ENCODE measurements at places on chromosomes 16 and 17. TPM values are rescaled to one million over a fixed set of nuclear protein-coding genes. Genes with fewer than 3 reads are reported as not detected.

DNA sequence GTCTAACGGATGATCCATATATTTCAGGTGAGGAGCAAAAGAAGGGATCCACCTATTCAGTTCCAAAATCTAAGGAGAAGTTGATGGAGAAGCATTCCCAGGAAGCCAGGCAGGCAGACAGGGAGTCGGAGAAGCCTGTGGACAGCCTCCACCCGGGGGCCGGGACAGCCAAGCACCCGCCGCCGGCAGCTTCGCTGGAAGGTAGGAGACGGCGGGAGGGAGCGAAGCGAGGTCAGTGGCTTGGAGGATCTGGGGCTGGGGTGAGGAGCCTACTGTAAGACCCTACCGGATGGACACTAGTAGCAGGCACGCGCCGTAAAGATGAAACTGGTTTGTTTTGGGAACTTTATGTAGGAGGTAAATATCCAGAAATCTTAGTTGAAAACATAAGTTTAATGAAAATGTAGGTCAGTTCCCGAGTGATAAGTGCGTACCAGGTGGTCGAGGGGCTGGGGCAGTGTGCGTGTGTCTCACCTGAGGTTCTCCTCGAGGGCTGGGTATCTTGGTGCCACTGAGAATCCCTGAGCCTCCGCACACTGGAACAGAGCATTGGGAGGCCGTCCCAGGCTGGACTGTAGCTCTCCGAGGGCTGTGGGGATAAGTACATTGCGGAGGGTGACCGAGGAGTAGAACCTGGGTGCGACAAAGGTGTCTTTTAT is 714 bp downstream of the SPATA33 start:
- DNase-seq, result no peak

GRCh38 chr17:33023790-33024189 is 32.1 kb downstream of the SPACA3 start:
- DNase-seq, result no peak

GRCh38 chr17:31156326-31156725 is 61.5 kb downstream of the NF1 start:
- no peak for DNase-seq

PYY gene
- total RNA-seq, result not detected

- no peak for DNase-seq
Observed at GRCh38 chr17:49820773-49821172, 27.1 kb downstream of the TAC4 start.

DNA sequence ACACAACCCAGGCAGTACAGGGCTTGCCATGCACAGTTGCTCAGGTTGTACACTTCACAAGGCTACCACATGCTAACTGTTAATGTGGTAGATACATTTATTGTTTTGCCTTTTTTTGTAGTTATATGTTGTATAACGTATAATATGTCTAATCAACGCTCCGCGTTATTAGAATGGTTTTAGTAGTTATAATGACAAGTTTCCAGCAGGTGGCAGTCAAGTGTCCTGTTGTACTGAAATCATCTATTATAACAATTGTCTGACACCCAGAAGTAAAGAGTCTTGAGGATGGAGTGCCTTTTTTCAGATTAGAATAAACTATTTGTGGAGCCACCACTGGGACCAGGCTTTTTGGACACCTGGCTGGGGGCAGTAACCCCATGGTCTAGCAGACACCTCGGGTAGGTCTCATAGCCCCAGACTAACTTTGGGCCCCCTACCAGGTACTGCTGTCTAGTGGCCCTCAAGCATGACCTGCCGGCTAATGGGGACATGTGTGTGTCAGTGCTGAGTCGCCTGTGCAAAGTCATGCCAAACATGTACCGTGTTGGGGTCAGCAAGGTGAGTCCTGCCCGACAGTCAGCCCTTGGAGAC is 32.8 kb downstream of the MYO15A start:
- no peak for DNase-seq

FADS6 gene
- 0.80 TPM for total RNA-seq

SPIRE2 gene
- 11.1 TPM for total RNA-seq

DNA sequence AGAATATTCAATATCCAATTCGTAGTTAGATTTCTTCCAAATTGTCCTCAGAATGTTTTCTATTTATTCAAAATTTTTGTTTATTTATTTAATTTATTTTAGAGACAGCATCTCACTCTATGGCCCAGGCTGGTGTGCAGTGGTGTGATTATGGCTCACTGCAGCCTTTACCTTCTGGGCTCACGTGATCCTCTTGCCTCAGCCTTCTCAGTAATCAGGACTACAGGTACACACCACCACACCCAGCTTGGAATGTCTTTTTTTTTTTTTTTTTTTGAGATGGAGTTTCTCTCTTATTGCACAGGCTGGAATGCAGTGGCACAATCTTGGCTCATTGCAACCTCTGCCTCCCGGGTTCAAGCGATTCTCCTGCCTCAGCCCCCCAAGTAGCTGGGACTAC is 3.5 kb upstream of the DRG2 start:
- no peak for DNase-seq

DNA sequence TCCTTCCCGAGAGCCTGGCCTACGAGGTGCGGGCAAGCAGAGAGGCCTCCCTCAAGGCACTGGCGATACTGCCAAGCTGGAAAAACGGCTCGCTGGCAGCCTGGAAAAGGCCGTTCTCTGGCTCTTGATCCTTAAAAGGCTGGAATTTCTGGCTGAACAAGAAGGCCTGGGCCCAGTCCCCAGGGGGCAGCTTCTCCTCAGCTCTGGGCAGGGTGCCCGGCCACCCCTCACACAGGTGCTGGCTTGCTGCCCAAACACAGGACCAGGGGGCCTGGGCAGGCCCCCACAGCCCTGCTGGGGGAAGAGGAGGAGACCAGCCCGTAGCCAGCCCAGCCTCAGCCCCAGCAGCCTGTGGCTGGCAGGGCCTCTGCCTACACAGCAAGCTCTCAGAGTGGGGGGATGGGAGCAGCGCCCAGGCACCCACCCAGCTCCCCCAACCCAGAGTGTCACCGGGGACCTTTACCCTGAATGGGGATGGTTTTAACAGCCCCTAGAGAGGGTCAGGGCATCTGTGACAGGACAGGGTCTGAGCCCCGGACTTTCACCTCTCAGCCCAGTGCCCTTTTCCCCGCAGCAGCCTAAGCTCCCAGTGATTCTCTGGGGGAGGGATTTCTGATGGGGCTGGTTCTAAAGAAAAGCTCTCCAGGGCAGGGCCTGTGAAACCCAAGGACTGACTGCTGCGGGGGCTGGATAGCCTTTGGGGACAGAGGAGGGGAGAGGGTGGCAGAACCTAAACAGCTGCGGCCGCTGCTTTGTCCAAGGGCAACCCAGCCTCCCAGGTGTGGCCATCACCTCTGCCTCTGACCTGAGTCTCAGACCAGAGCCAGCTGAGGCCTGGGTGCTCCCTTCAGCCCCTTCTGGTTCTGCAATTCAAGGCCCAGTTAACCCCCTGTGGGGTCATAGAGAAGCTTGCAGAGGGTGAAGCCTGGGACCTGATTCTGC is 38.6 kb upstream of the TOB1 start:
- DNase-seq, result peak; percentile 90

HS3ST2 gene
- total RNA-seq, result 0.33 TPM

- no peak for DNase-seq
Observed at GRCh38 chr16:19105891-19106624, 7.7 kb upstream of the ITPRIPL2 start.

DNA sequence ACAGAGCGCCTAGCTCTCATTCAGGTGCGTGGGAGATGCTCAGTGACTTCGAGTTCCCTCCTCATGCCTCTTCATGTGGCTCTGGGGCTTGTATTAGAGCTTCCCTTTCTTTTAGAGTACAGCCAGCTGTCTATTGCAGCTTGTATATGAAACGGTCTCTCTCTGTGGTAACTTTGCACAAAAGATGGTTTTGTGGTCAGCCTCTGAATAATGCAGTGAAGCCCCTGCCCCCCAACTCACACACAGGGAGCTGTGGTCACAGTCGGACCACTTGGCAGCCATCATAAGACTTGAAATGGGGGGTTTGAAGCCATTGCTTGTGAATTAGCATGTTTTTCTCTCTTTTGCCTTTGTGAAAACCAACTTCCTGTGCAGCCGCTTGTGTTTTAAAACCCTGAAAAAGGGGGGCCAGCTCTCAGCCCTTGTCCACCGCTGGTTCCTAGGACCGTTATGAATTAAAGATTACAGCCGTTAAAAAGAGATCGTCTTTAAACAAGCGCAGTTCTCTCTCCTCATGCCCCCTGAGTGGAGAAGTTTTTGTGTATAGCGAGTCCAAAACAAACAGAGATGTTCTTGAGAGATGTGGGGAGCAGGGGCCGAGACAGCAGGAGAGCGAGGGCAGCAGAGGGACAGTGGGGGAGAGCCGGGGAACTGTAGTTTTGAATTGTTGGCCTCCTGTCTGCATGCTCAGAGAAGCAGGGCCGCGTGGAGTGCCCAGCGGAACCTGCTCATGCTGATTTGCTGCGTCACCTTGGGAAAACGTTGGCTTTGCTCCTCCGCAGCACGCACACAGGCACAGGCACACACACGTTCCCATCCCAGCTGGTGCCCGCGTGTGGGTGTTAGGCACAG is 199.0 kb downstream of the MSI2 start:
- DNase-seq, result no peak

IRX3 gene
- 56.7 TPM for total RNA-seq

GRCh38 chr16:67277294-67277998 is 1.9 kb upstream of the PLEKHG4 start:
- peak; percentile 81 for DNase-seq

NHLRC4 gene
- total RNA-seq, result 0.66 TPM

USP43 gene
- total RNA-seq, result 0.32 TPM

DNA sequence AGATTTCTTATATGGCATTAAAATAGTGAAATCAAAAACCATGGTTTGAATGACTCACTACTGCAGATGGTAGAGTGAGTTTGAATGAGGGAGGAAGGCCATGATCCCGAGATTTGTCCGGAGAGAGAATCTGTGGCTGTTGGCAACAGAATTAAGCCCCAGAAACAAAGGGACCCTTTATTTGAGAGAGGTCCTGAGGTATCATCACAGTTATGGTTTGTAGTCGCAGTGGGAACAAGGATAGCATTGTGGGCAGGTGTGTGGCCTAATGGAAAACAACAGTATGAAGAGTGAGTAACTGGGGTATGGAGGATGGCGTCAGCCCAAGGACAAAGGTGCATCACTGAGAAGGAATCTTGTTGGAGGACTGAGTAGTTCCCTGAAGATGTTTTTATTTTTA is 8.5 kb upstream of the ZFP3 start:
- peak; percentile 91 for DNase-seq

- DNase-seq, result no peak
Observed at GRCh38 chr16:53501216-53501859, 1.7 kb downstream of the AKTIP start.

DNA sequence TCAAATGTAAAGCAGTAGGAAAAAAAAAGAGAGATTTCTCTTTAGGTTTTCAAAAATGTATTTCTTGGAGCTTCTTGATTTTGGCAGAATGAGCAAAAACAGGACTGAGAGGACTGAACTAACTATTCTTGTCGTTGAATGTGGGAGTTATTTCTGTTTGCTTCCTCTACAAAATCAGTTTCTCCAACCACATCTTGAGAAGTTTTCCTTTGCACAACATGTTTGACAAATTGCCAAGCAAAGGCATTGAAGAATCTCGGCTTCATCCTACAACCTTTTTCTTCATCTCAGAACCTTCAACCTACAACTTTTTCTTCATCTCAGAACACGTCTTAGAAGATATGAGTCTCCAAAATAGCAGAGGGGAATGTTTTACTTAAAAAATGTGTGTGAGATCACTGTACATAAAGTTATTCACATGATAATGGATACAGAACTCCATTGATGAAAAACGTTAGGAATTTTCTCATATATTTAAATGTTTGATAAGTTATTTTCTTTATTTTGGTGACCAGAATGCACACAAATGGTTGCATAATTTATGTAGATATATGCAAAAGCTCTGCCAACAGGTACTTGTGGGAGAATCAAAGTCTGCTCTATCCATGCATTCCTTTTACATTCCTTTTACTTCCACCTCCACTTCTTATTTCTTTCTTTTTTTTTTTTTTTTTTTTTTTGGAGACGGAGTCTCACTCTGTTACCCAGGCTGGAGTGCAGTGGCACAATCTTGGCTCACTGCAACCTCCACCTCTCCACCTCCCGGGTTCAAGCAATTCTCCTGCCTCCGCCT is 370.0 kb downstream of the KCNJ2 start:
- no peak for DNase-seq

DNA sequence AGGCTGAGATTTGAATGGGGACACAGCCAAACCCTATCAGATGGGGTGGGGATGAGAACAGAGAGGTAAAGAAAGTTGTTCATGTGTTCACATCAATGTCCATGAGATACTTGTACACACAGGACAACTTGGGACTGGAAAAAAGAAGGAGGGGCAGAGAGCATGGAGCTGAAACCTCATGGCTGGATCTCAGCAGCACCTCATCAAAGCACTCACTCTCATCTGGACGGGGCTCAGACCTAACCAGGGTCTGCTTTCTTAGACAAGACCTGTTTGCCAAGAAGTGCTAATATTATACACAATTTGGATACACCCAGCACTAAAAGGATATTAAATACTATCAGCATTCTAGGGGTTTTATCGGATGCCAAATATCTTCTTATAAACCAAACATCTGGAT is 399.8 kb downstream of the SLC39A11 start:
- DNase-seq, result no peak

DNA sequence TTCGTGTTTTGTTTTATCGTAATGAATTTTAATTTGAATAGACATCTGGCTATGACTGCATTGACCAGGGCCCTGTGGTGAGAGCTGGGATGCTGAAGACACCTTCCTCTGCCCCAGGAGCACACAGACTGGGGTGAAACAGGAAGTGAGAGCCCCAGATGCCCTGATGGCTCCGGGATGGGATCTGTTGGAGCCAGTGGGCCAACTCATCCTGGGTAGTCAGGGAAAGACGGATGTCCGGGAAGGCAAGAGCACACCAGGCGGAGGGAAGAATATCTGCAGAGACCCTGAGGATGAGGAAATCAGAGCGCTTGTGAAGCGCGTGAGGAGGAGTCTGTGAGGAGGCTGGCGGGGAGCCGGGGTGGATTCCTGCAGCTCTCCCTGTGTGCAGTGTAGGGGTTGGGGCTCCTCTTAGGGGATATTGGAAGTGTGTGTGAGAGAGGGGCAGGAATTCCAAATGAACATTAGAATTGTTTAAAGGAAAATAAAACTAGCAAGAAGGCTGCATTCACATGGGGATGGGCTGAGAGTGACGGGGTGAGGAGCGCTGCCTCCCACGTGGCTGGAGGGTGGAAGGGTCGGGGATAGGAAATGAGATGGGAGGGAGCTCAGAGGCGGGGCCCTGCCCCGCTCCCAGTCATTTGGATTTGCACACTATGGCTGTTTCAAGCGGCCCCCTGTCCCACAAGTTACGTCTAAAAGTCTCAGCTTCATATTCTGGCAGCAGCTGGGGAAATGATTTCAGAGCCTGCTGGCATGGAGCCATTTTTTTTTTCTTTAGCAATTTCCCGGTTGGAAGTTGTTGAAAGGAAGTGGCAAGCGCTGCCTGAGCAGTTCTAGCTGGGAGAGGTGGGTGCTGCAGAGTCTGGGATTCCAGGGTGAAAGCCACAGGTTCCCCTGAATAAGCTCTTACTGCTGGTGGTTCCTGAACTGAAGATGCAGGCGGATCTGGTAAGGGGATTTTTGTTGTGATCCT is 71.2 kb upstream of the LGALS9 start:
- DNase-seq, result no peak

GRCh38 chr16:13047276-13047675 is 145.9 kb downstream of the SHISA9 start:
- no peak for DNase-seq

ABCA5 gene
- total RNA-seq, result 93.1 TPM

- DNase-seq, result no peak
Observed at GRCh38 chr16:84498223-84498610, 6.2 kb downstream of the MEAK7 start.

All from breast epithelium (tissue), 4 donors.